ENCODE measurements at places on chromosomes 11 and 22. TPM values are rescaled to one million over a fixed set of nuclear protein-coding genes. Genes with fewer than 3 reads are reported as not detected.

- H3K4me1 ChIP-seq, result peaks cover 20% of the 10 kb centered on the region
- H3K4me3 ChIP-seq, result no peak overlapping the region
- H3K27me3 ChIP-seq, result no peaks in the 10 kb centered on the region
- no peak overlapping the region for H3K27ac ChIP-seq
- H3K36me3 ChIP-seq, result peaks cover 10% of the 10 kb centered on the region
These were observed 15.0 kb upstream of the ESAM start for GRCh38 chr11:124776865-124777645.

DNA sequence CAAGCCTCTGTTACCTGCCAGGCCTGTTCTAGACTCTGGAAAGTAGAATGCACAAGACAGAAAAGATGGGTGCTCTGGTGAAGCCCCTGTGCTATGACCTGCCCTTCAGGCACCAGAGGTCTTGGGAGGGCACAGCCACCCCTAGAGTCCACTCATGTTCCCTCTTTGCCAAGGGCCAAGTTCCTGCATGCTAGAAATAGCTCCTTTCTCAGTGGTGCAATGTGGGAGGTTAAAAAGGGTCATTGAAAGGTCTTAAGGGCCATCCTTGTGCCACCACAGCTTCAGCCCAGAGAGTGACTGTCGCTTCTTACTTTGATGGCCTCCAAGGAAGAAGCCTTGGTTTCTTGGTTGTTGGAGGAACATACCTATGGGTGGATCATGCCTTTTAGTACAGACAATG, 84.6 kb upstream of the PARVA start:
- no peaks in the 10 kb centered on the region for H3K36me3 ChIP-seq
- no peak overlapping the region for H3K4me3 ChIP-seq
- no peak for DNase-seq
- no peaks in the 10 kb centered on the region for H3K27me3 ChIP-seq
- no peak overlapping the region for H3K27ac ChIP-seq
- H3K4me1 ChIP-seq, result peaks cover 19% of the 10 kb centered on the region

GRCh38 chr22:30702856-30703255, 8.2 kb downstream of the OSBP2 start:
- no peak for DNase-seq
- H3K27ac ChIP-seq, result no peak overlapping the region
- H3K36me3 ChIP-seq, result no peaks in the 10 kb centered on the region
- peaks cover 23% of the 10 kb centered on the region for H3K4me1 ChIP-seq

DNA sequence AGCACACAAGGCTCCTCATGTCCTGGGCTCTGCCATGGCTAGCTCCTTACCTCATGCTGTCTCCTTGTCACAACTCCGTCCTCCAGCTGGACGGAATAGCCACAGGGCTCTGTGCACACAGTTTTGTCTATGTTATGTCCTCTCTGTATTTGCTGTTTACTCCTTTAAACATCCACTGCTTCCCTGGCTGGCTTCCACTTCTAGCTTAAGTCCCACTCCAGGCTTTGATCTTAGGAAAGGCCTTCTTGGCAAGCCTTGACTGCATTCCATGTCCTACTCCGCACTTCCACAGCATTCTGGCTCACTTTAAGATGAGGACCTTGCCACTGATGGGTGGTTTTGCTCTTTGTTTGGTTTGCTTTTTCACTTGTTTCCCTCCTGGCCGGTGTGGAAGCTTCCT, 22.9 kb upstream of the ROBO3 start:
- no peak overlapping the region for H3K4me3 ChIP-seq
- H3K4me1 ChIP-seq, result peaks cover 6% of the 10 kb centered on the region
- no peak for DNase-seq

DNA sequence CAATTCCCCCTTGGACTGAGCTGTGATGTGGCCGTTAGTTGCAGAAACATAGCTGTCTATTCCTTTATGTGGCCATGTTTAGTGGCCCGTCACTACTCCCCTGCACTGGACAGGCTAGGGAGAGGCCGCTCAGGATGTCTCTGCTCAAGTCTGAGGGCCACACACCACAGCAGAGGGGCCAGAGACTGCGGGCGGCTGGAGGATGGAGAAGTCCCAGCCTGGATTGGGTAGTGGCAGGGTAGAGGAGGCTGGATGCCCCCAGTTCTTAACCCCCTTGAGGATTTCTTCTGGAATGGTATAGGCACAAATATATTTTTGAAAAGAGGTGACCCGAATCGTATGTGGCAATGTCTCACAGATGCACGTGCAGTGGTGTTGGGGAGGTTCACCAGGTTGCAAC, 116.4 kb upstream of the B3GAT1 start:
- no peak overlapping the region for H3K27ac ChIP-seq
- H3K4me3 ChIP-seq, result no peak overlapping the region
- no peaks in the 10 kb centered on the region for H3K4me1 ChIP-seq
- H3K27me3 ChIP-seq, result no peaks in the 10 kb centered on the region

- no peak within 1 kb of the TSS for H3K4me3 ChIP-seq
- H3K36me3 ChIP-seq, result no peaks in the 10 kb centered on the region
- peaks cover 7% of the 10 kb centered on the region for H3K27me3 ChIP-seq
- H3K27ac ChIP-seq, result no peak within 1 kb of the TSS
These were observed at the start of gene ANO3 for GRCh38 chr11:26331911-26332571. ANO3 (plus strand) TSS chr11:26332130; CDS start chr11:26332276, 146 bp downstream.

GRCh38 chr11:121696177-121696871, 243.6 kb upstream of the SORL1-AS1 start:
- no peaks in the 10 kb centered on the region for H3K36me3 ChIP-seq
- peaks cover 7% of the 10 kb centered on the region for H3K27me3 ChIP-seq
- no peak overlapping the region for H3K27ac ChIP-seq

DNA sequence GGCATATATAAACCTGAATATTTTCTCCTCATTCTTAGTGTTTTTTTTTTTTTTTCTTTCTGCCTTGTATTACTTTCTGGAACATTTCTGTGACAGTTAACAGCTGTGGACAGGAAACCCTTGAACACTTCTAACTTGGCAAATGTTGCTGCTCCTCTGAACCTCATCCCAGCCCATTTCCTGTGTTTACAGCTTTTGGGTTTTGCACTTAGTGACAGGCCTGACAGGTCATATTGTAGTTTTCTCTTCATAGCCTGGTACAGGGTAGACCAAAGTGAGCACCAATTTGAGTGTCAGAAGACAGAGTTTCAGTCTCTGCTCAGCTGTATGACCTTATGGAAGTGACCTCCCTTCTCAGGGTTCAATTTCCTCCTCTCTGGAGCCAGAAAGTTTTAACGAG, 91.6 kb downstream of the STIM1 start:
- peaks cover 61% of the 10 kb centered on the region for H3K36me3 ChIP-seq
- peak overlapping the region; percentile 69 for H3K4me3 ChIP-seq
- peak overlapping the region; percentile 90 for H3K27ac ChIP-seq
- H3K4me1 ChIP-seq, result peaks cover 93% of the 10 kb centered on the region

DNA sequence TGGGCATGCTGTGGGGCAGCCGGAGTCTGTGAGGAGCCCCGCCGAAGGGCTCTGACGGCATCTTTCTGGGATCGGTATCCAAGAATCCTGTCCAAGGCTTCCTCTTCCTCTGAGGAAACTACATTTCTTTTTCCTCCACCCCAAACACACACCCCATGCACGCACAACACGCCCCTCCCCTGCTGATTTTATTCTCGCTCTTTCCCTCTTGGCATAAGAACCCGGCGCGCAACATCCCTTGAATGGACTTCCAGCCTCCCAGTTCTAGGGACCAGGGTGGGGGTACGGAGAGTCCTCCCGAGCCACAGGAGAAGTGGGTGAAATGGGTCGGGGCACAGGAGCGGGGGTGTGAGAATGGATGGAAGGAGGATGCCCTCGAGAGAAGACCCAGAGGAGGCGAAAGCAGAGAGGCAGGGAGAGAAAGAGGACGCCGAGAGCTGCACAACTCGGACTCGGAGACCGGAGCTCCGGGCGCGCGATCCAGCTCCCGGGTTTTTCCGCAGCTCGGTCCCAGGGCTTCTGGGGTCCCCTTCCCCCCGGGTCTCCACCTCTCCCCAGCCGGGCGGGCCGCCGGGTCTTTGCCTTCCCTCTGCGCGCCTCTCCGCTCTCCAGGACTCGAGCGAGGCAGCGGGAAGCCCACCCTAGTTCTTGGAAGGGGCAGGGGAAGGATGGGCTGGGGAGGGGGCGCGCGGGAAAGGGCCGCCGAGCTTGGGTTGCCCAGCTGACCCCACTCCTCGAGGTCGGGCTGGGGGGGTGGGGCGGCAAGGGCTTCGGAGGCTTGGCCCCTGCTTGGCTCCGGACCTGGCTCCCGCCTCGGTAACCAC, 1.5 kb upstream of the LARGE1 start:
- no peak overlapping the region for H3K27ac ChIP-seq
- H3K4me3 ChIP-seq, result peak overlapping the region; percentile 58
- H3K27me3 ChIP-seq, result peaks cover 52% of the 10 kb centered on the region
- no peak for DNase-seq

DNA sequence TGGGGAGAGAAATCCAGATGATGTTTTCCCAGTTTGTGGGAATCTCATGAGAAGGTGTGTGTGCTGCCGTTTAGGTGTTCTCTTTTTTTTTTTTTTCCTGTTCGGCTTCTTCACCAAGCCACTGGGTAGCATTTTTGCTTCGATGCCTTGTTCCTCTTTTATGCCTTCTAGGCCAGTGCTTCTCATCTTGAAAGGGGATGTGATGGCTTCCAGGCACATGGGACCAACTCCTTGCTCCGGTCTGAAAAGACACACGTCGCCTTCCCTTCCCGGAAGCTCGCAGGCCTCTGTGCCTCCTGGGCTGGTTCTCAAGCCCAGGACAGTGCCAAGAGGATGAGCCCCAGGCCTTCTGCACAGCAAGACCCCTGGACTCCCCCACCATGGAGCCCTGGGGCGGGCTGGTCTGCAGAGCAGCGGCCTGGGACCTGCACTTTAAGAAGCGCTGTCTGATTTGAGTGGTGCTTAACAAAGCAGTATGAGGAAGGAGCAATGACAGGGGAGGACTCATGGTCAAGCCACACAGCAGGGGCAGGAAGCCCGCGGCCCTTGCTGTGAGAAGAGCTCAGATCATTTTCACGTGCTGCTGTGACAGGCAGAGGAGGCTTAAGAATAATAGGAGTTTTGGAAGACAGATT, 158.8 kb downstream of the MPPED1 start:
- no peaks in the 10 kb centered on the region for H3K36me3 ChIP-seq
- H3K4me3 ChIP-seq, result no peak overlapping the region
- no peak overlapping the region for H3K27ac ChIP-seq
- DNase-seq, result no peak
- no peaks in the 10 kb centered on the region for H3K27me3 ChIP-seq

DNA sequence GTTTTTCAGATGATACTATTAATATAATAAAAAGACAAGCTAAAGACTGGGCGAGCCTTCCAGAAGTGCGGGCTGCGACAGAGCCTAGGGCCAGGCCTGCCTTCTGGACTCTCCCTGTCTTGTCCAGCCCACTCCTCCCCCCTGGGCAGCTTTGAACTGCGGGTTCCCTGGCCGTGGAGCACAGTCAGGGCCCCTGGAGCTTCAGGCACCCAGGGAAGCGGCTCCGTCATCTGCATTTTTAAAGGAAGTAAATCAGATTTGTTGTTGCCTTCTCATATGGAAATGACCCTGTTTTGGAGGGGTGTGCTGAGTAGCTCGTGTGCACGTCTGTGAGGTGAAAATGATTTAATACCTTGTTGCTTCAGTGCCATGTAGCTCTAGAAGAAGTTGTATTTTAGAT, 265.3 kb downstream of the TBC1D22A start:
- DNase-seq, result no peak
- no peak overlapping the region for H3K4me3 ChIP-seq
- H3K27me3 ChIP-seq, result no peaks in the 10 kb centered on the region
- no peaks in the 10 kb centered on the region for H3K4me1 ChIP-seq

DNA sequence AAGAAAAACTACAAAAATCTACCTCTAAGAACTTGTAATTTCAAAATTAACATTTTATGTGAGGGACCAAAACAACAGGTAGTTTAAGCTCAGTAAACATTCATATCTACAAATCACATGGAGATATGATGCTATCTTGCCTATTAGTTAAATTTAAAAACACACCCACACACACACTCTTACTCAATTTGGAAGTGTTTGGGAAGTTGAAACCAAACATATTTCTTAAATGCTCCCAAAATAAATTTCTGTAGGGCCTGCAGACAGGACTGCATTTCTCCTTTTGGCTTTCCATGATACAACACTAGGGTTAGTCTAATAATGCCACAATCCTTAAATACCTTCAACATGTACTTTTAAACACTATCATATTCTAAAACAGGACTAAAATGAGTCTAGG, 7.0 kb downstream of the PITPNB start:
- peaks cover 48% of the 10 kb centered on the region for H3K4me1 ChIP-seq
- H3K27me3 ChIP-seq, result no peaks in the 10 kb centered on the region
- peaks cover 44% of the 10 kb centered on the region for H3K36me3 ChIP-seq
- no peak overlapping the region for H3K4me3 ChIP-seq

DNA sequence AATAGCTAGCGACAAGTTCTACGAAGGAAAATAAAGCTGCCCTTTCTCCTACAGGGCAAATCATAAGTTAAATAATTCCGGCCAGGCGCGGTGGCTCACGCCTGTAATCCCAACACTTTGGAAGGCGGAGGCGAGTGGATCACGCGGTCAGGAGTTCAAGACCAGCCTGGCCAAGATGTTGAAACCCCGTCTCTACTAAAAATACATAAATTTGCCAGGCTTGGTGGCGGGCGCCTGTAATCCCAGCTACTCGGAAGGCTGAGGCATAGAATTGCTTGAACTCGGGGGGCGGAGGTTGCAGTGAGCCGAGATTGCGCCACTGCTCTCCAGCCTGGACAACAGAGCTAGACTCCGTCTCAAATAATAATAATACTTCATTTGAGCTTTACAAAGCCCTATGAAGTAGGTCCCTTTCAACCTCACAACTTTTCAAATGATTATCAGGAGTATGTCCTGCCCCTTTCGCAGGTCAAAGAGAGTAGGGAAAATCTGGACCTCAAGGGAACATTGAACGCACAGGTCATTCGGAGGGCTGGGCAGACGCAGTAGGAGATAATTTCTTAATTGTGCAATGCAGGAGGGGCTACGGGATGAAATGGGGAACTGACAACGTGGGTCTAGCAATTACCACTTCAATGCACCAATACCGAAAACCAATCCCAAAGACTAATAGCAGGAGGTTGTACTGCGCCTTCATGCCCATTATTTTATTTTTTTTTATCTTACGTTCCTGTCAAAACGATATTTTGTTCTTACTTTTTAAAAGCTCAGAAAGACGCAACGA, 590 bp downstream of the COMMD9 start:
- peak overlapping the region; percentile 92 for H3K27ac ChIP-seq
- H3K27me3 ChIP-seq, result no peaks in the 10 kb centered on the region

GRCh38 chr11:116792869-116793771, 1.4 kb upstream of the APOA5 start:
- no peaks in the 10 kb centered on the region for H3K36me3 ChIP-seq
- H3K4me3 ChIP-seq, result no peak overlapping the region
- DNase-seq, result no peak

GRCh38 chr11:22670830-22671229, 4.4 kb downstream of the GAS2 start:
- H3K4me3 ChIP-seq, result no peak overlapping the region
- peaks cover 19% of the 10 kb centered on the region for H3K4me1 ChIP-seq
- H3K36me3 ChIP-seq, result no peaks in the 10 kb centered on the region
- DNase-seq, result no peak
- peaks cover 49% of the 10 kb centered on the region for H3K27me3 ChIP-seq

GRCh38 chr11:113446938-113447337, 28.3 kb downstream of the DRD2 start:
- no peak for DNase-seq
- H3K4me1 ChIP-seq, result peaks cover 2% of the 10 kb centered on the region
- no peak overlapping the region for H3K27ac ChIP-seq
- H3K27me3 ChIP-seq, result peaks cover 20% of the 10 kb centered on the region
- H3K36me3 ChIP-seq, result no peaks in the 10 kb centered on the region

The SLC43A1 gene
- 23.4 TPM for total RNA-seq

The H19 gene
- total RNA-seq, result not detected

The BIRC2 gene
- total RNA-seq, result 34.9 TPM

The HOATZ gene
- not detected for total RNA-seq

The ZC3H12C gene
- total RNA-seq, result 0.40 TPM

The APOL5 gene
- total RNA-seq, result not detected

The ZW10 gene
- total RNA-seq, result 20.8 TPM

The TRIM49 gene
- not detected for total RNA-seq

The OR5A1 gene
- total RNA-seq, result not detected

The MIOX gene
- total RNA-seq, result not detected

The SLC37A4 gene
- total RNA-seq, result 17.9 TPM

The CSRP3 gene
- not detected for total RNA-seq

Measured in activated CD4-positive, alpha-beta T cell treated with anti-CD3 and anti-CD28 coated beads, Interleukin-2, amount 10 ng/mL, durations not matched to agents 7 days and 5 days (primary cell).